ENCODE measurements at places on chromosomes 3 and 15.

- peak; percentile 50 for DNase-seq
Observed at GRCh38 chr3:147758771-147759170, 349.6 kb downstream of the ZIC1 start.

DNA sequence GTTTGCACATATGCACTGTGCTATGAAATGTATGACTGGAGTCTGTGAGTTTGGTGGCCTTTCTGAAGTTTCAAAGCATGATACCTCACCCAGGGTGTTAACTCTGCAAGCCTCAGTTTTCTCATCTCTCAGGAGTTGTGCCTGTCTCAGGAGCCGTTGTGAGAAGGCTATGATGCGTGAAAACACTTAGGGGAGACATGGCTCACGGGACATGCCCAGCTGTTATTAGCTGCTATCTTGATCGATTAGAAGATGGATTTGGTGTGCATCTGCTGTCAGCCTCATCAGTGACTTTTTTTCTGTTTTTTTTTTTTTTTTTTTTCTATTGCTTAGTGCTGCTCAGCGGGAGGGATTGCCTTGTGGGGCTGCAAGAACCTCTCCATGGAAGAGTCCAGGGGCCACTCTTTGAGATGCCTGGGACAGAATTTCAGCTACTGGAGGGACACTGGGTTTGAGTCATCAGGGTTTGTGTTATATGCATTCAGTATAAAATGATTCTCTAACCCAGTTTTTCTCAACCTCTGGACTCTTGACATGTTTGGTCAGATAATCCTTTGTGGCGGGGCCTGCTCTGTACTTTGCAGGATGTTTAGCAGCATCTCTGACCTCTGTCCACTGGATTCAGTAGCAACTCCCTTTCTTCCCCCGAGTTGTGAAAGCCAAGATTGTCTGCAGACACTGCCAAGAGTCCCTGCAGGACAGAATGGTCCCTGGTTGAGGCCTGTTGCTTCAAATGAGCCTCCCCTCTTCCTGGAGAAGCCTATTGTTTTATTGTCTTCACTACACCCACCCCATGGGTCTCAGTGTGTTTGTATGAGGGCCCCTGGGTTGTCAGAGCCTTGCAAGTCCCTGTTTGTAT lies 181.4 kb downstream of the CACNA2D3 start:
- no peak for DNase-seq

GRCh38 chr3:16663854-16664712 lies 58.9 kb upstream of the DAZL start:
- no peak for DNase-seq

DNA sequence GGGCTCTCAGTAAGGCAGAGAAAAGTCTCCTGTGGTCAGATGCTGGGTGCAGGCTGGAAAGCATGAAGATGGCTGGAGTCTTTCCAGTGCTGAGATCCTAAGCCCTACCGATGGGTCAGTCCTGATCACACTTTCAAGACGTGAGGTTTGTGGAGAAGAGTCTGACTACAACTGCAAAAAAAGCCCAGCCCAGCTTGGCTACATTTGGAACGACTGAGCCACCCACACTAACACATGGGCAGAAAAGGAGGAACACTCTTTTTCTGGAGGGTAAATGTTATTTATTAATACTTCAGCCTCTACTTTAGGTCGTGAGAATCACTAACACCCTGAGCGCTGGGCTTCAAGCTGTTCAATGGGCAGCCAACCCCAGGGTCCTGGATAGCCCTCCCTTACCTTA lies 22.0 kb upstream of the C3orf22 start:
- no peak for DNase-seq

DNA sequence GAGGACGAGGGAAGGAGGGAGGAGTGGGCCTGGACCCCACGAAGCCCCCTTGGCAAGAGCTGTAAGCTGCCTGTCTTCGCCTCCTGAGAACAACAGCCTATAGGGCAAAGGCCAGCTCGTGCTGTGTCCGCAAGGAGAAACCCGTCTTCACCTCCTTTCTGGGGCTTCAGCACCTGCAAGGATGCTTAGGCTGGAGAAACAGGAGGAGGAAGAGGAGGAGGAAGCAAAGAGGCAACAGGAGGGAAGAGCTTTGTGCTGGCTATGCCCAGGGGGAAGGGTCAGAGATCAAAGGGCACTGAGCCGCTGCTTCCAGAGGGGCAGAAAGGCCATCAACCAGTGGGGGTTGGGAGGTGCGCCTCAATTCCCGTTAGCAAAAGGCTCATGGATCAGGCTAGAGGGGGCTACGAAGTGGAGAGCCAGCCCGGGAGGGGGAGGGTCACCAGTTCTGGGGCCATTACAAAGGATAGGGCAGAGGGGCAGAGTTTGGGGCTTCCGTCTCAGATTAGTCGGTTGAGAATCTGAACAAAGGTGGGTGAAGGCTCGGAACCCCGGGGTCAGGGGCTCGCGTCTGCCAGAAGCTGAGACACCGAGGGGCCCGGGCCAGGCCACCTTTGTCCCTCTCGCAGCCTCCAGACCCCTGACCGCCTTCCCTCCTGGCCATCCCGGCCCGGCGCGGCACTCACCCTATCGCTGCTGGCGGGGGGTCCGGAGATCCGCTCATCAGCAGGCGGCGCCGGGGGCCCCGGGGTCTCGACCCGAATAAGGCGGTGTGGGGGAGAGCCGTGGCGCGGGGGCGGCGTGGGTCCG lies 792 bp downstream of the SHF start:
- DNase-seq, result no peak

DNA sequence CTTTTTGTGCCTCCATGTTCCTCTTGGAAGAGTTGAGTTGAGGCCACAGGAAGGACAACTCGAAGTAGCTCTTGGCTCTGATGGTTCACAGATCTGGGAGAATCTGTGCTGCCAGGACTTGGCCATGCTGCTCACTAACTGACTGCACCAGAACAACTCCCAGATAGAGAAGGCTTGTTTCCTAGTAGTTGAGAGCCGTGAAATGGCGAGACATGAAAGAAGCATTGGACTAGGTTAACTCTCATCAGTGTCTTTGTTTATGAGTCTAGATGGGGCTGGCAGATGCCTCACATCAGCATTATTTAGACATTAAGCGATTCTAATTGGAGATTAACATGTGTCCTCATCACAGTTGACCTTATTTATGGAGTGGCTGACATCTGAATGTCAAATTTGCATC lies 92.9 kb upstream of the AGBL1 start:
- no peak for DNase-seq

DNA sequence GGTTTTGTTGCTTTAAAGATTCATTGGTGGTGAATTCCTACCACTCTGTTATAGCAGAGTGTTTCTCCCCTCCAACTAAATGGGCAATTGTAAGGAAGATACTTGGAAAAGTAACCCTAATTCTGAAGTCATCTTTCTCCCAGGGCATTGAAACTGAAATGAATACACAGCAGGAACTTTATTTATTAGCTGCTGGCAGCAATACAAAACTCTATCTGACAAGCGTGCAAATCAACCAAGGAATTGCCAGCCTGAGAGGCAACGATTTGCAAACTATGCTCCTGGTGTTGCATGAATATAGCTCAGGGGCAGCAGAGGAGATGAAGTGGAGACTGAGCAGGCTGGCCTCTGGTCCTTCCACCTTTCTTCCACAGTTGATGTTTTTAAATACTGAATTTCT lies 48.9 kb downstream of the CD200R1 start:
- DNase-seq, result no peak

- no peak for DNase-seq
Observed at GRCh38 chr15:63513728-63514127, 9.3 kb downstream of the USP3 start.

DNA sequence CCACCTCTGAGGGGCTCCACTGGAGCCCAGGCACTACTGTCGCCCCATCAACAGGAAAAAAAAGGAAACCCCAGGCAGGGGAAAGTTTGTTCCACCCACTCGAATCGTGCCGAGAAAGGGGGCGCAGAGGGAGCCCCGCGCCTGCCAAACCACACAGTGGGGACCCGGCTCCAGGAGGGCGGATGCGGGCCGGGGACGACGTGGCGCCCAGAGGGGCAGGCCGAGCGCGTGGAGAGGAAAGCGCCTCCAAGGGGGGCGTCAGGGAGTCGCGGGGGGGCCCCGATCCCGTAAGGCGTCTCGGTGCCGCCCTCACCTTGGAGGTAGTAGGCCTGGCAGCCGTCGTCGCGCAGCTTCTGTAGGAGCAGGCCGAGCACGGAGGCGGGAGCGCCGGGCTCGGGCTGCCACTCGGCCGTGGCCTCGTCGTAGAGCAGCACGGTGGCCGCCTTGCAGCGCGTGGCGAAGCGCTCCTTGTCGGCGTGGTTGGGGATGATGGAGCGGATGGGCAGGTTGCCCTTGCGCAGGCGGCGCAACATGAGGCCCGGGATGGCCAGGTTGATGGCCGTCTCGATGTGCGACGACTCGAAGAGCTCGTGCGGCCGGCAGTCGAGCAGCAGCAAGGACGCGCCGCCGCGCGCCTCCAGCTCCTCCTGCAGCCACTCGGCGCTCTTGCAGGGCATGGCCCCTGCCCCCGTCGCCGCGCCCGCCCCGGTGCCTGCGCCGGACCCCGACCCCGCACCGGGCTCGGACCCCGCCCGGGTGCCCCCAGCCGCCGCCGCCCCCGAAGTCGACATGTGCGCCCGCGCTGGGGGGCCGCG lies 627 bp downstream of the DUSP7 start:
- DNase-seq, result peak; percentile 53

DNA sequence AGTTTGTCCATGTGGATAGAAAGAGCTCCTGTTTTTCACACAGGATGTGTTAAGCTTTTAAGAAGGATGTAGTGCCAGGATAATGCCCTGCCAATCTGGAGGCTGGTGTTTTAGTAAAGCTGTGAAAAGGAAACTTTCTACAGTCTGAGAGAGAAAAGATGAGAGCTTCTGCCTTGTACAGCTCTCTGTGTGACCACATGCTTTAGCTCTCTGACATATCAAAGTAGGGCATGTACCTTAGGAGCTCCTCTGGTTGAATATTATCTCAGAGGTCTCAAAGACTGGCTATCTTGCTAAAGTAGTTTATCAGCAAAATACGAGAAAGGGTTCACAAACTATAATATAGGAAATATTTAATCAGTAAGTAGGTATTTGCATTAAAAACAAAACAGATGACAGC lies 30.4 kb downstream of the CDIN1 start:
- DNase-seq, result no peak

- peak; percentile 22 for DNase-seq
Observed at GRCh38 chr15:84929795-84930603, 45.5 kb downstream of the SLC28A1 start.

GRCh38 chr3:17740721-17741141 lies 1.7 kb downstream of the TBC1D5 start:
- peak; percentile 59 for DNase-seq

- DNase-seq, result peak; percentile 44
Observed at GRCh38 chr15:62497356-62497755, 332.3 kb upstream of the C2CD4B start.

DNA sequence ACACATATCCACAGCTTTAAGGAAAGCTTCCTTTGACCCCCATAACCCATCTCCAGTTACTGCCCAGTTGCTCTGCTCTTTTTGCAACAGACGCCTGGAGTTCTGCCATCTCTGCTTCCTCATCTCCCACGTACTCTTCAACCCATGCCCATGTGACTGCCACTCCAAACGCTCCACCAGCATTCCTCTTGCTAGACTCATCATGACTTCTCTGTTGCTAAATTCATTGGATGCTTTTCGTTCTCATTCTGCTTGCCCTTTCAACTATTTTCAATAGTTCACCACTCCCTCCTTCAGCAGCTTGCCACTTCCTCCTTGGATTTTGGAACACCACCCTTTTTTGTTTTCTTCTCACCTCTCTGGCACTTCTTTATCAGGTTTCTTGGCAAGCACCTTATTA lies 2.7 kb upstream of the KNSTRN start:
- DNase-seq, result peak; percentile 99

GRCh38 chr3:127997961-127998360 lies 54.3 kb upstream of the SEC61A1 start:
- no peak for DNase-seq

- peak; percentile 49 for DNase-seq
Observed at GRCh38 chr3:159238646-159239045, 436.8 kb downstream of the MFSD1 start.

GRCh38 chr15:98530570-98530969 lies 117.8 kb upstream of the IGF1R start:
- DNase-seq, result no peak

DNA sequence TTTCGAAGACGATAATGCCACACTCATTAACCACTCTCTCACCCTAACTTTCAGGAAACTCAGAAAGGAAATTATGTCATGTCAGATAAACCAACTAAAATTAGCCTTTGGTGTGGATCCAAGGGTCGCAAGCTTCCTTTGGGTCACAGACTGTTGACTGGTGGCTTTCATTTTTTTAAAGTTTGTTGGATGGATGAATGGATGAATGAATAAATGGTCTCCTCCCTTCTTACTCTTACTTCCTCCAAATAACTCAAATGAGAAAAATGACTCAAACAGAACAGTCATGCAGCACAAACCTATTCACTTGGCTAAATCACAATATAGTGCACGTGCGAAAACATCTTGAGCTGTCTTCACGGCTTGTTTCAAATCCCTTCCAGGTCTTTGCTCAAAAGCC lies 82.9 kb upstream of the HACD2 start:
- DNase-seq, result peak; percentile 62

GRCh38 chr15:101159096-101159935 lies 92.5 kb downstream of the CHSY1 start:
- DNase-seq, result no peak

- DNase-seq, result peak; percentile 47
Observed at GRCh38 chr15:64426845-64427465, 33.4 kb upstream of the ZNF609 start.

- no peak for DNase-seq
Observed at GRCh38 chr3:52051444-52051843, 4.9 kb downstream of the DUSP7 start.

- DNase-seq, result no peak
Observed at GRCh38 chr15:63992300-63992699, 54.0 kb downstream of the DAPK2 start.

GRCh38 chr15:85048430-85048829 lies 66.8 kb downstream of the PDE8A start:
- DNase-seq, result no peak

GRCh38 chr3:189967254-189967865 lies 153.3 kb downstream of the P3H2 start:
- peak; percentile 66 for DNase-seq

- no peak for DNase-seq
Observed at GRCh38 chr15:27592036-27592760, 506.9 kb downstream of the OCA2 start.

- DNase-seq, result peak; percentile 49
Observed at GRCh38 chr3:72191209-72191960, 406.4 kb upstream of the PROK2 start.

- no peak for DNase-seq
Observed at GRCh38 chr3:114307222-114307830, 13.5 kb downstream of the TIGIT start.

GRCh38 chr15:67908756-67909155 lies 68.9 kb upstream of the RNU6-1 start:
- no peak for DNase-seq

DNA sequence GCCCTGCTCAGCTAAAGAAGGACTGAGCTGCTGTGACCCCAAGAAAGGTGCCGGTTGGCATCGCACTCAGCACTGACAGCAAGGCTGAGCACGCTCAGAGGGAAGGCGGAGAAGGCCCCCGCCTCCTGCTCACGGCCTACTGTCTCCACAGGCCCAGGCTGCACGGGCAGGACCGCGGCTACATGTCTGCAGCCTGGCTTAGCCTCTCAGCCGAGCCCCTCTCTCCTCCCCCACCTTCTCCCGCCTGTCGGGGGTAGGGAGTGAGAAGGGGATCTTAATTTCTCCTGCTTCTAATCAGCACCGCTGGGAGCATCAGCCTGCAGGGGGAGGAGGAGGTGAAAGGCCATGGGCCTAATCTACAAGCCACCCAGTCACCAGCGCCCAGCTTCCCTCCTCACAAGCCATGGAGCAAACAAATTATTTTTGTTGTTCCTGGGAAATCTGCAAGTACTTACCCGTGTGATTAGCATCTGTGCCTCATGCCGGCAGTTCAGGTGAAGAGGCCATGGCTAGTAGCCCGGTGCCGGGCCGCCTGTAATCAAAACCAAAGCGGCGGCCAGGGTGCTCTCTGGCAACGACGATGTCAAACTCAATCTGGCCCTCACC lies 68.1 kb downstream of the EPHB3 start:
- no peak for DNase-seq

Data from fibroblast of mammary gland (primary cell).